ENCODE measurements at places on chromosomes 6 and 20. TPM values are rescaled to one million over a fixed set of nuclear protein-coding genes. Genes with fewer than 3 reads are reported as not detected.

The NUDT3 gene
- total RNA-seq: 47.5 TPM

DNA sequence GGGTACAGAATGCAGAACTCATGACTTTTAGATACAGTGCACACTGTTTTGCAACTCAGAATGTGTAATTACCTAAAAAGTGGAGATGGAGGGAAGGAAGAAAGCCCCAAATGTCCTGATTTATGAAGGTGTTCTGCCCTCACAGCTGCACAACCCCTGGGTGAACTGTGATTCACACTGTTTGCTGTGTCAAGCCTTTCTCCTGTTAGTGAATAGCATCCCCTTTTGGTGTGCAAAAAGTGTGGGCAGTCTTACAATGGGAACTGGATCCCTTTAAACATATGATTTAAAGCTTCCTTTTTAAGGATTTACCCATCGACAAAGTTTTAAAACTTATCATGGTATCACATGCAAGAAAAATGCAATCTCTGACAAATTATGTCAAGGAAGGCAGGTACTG, 633.4 kb upstream of the EPHA7 start:
- peak overlapping the region; percentile 15 for H3K4me3 ChIP-seq
- no peak for DNase-seq
- no peaks in the 10 kb centered on the region for H3K27me3 ChIP-seq
- peaks cover 50% of the 10 kb centered on the region for H3K4me1 ChIP-seq
- H3K36me3 ChIP-seq: no peaks in the 10 kb centered on the region

The BMP6 gene
- total RNA-seq: 0.44 TPM

The NPEPL1 gene
- total RNA-seq: 34.0 TPM

The FAM209B gene
- 0.55 TPM for total RNA-seq

- H3K27me3 ChIP-seq: no peaks in the 10 kb centered on the region
- peaks cover 3% of the 10 kb centered on the region for H3K36me3 ChIP-seq
- H3K4me1 ChIP-seq: peaks cover 6% of the 10 kb centered on the region
- H3K4me3 ChIP-seq: no peak overlapping the region
Measured at GRCh38 chr6:142892254-142893021, 52.5 kb downstream of the HIVEP2 start.

- no peak overlapping the region for H3K27ac ChIP-seq
- no peaks in the 10 kb centered on the region for H3K36me3 ChIP-seq
- DNase-seq: no peak
- H3K4me1 ChIP-seq: peaks cover 3% of the 10 kb centered on the region
Measured at GRCh38 chr20:60263725-60264709, 305.8 kb downstream of the CDH26 start.

DNA sequence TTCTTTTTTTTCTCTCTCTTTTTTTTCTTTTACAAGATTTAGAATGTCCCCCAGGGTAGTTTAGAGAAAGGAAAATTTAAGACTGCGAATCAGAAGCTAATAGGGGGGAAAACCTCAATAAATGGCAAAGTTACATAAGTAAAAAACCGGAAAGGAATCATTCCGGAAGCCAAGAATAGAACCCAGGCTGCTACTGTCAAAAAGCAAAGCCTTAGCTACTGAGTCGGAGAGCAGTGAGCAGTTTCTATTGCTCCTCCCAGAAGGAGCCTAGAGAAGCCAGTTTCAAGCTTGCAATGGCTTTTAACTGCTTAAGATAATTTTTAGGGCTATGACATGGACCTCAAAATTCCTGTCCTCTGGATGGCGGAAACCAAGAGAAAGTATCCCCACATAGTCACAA, 31.6 kb downstream of the SAMD5 start:
- H3K4me1 ChIP-seq: no peaks in the 10 kb centered on the region
- no peaks in the 10 kb centered on the region for H3K36me3 ChIP-seq
- no peak overlapping the region for H3K4me3 ChIP-seq
- H3K27ac ChIP-seq: no peak overlapping the region

- H3K36me3 ChIP-seq: no peaks in the 10 kb centered on the region
- no peaks in the 10 kb centered on the region for H3K27me3 ChIP-seq
- H3K4me1 ChIP-seq: peaks cover 3% of the 10 kb centered on the region
Measured at GRCh38 chr6:45832063-45832462, 183.6 kb downstream of the CLIC5 start.

GRCh38 chr20:31664696-31665354, 27.1 kb downstream of the COX4I2 start:
- no peaks in the 10 kb centered on the region for H3K27me3 ChIP-seq
- peak overlapping the region; percentile 16 for H3K27ac ChIP-seq
- H3K4me1 ChIP-seq: peaks cover 47% of the 10 kb centered on the region
- no peak for DNase-seq

DNA sequence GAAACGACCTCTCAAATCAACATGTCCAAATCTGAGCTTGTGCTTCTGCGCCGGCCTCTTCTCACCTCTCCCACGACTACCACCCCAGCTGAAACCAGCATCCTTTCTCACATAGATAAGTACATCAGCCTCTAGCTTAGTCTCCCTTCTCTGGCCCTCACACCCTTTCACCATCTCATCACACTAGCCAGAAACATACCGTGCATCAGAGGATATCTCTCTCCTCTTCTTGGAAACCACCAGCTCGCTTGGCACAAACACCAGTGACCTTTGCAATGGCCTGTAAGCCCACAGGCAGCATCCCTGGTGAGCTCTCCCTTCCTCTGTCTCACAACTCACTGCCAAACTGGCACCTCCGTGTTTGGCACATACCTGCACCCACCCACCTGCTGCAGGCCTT, 291.8 kb downstream of the EYA4 start:
- H3K4me3 ChIP-seq: no peak overlapping the region
- no peaks in the 10 kb centered on the region for H3K4me1 ChIP-seq
- H3K27me3 ChIP-seq: no peaks in the 10 kb centered on the region

The DOP1A gene
- 17.8 TPM for total RNA-seq

GRCh38 chr20:59603781-59604541, at the start of gene PHACTR3:
PHACTR3 (plus strand) TSS chr20:59604540; CDS start chr20:59605015, 475 bp downstream.
- H3K27ac ChIP-seq: no peak within 1 kb of the TSS
- H3K4me3 ChIP-seq: peak within 1 kb of the TSS; percentile 85
- no peaks in the 10 kb centered on the region for H3K36me3 ChIP-seq

The CASS4 gene
- 0.14 TPM for total RNA-seq

DNA sequence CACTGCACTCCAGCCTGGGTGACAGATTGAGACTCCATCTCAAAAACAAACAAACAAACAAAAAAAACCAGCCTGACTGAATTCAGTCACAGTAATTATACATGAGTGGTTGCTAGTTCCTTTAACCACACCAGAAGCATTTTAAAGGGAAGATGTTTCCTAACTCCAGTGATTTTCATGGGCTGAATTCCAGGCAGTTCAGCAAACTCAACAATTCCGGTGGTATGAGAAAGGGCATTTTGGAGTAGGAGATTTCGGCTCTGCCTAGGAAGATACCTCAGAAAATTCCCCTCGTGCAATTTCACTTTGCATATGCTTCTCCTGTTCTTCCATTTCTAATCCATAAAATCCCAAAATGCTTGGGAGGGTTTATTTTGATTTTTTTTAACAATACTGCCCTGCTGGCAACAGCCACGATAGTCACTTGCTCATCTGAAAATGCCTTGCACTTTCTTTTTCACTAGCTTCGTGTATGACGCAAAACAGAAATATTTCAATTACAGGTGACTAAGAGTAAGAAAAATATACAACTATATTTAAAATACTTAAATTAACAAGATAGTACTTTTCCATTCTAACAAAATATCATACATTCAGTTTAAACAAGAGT, 48.3 kb upstream of the IPCEF1 start:
- peaks cover 19% of the 10 kb centered on the region for H3K36me3 ChIP-seq
- peaks cover 3% of the 10 kb centered on the region for H3K4me1 ChIP-seq
- H3K4me3 ChIP-seq: no peak overlapping the region
- DNase-seq: no peak
- H3K27ac ChIP-seq: no peak overlapping the region
- no peaks in the 10 kb centered on the region for H3K27me3 ChIP-seq

Measured in neural crest cell (in vitro differentiated cells).